ENCODE measurements at places on chromosomes 3 and 15.

GRCh38 chr3:149401212-149401925 is 23.9 kb upstream of the TM4SF1 start:
- ATAC-seq = peak; percentile 93

GRCh38 chr15:67411486-67411885 is 109.4 kb upstream of the C15orf61 start:
- no peak for ATAC-seq

DNA sequence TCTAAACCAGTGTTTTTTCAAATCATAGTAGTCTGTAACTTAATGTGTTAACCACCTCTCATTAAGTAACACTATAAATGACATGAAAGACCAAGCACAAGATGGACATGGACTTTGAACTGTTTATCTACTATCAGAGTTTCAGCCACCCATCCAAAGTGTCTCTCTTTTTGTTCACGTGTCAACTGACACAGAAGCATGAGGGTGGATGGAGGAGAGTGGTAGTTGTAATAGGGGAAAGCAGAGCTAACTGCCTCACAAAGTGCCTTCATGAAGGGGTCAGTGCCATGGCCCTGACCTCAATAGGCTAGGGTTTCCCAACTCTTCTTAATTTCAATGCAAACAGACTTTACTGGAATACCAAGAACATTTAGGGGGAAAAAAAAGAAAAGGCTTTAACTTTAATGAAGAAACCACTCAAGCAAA is 32.1 kb upstream of the TRPM7 start:
- ATAC-seq = no peak

DNA sequence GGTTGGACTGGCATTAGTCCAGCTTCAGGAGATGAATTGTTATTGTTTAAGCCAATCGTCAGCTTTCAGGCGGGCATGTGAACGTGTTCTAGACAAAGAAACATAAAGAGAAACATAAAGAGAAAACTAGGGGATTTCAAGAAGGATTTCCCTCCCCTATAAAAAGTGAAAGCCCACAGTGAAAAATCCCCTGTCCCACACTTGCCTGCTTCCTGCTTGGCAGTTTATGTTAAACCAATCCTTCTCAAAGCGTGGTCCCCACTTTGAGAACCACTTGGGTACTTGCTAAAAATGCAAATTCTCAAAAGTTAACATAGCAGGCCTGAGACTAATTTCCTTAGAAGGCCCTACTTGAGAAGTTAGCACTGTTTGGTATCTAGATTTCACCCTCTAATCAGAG is 293.0 kb upstream of the SOX14 start:
- no peak for ATAC-seq

- ATAC-seq = peak; percentile 54
Observed at GRCh38 chr15:69719527-69720240, 267.1 kb downstream of the RPLP1 start.

DNA sequence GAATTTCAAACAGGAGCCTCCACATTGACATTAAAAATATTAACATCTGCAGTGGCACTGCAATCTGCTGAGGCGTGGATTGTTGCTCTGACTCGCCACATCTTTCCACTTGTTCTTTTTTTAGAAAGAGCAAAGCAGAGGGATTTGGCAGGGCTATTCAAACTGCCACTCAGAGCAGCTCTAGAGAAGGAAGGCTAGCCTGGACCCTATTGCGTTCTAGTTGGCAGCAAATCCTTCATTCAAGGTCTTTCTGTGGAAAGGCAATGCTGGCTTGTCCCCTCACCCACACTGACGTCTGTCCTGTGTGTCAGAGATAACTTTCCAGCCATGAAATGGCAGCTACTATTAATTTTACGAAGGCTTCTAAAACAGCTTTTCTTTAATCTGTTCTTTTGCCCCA is 483.2 kb upstream of the SGO1 start:
- no peak for ATAC-seq

GRCh38 chr3:98761643-98762229 is 1.4 kb upstream of the ST3GAL6 start:
- ATAC-seq = no peak

- no peak for ATAC-seq
Observed at GRCh38 chr3:30401971-30402370, 204.4 kb upstream of the TGFBR2 start.

DNA sequence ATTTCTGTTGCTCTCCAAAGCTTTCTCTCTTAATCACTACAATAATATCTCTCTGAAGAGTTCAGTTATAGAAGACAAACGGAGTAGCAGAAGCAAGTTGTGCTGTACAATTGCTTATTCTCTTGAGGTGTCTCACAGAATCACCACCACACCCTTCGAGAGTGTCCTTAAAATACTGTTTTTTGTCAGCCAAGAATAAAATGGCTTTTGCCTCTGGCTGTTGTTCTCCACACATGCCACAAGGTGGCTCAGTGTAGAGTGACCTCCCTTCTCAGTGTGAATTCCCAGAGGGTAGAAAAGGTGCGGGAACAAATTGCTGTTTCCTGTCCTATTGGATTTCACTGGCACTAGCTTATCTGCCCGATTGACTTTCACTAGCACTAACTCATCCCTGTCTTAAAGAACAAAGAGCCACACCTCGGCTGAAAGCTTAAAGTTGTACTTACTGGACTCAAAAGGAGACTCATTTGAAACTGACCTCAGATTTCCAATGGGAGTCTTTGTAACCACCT is 134.2 kb upstream of the SATB1 start:
- ATAC-seq = peak; percentile 89

DNA sequence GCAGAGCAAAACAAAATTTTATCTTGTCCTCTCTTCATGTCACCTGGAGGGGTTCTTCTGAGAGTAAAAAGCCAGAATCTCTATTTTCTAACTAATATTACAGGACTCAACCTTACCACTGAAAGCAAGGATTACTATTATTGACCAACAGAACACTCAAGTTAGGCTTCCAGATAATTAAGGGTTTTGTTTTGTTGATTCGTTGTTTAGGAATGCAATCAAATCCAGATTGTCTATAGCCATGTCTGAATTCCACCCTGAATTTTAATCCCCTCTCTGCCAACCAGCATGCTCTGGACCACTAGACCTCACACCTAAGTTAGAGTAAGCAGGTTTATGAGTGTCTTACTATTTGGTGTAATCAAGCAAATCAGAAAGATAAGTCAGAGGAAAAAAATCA is 90.7 kb downstream of the PEAK1 start:
- ATAC-seq = no peak

- ATAC-seq = no peak
Observed at GRCh38 chr3:54573858-54574257, 354.0 kb downstream of the LRTM1 start.

DNA sequence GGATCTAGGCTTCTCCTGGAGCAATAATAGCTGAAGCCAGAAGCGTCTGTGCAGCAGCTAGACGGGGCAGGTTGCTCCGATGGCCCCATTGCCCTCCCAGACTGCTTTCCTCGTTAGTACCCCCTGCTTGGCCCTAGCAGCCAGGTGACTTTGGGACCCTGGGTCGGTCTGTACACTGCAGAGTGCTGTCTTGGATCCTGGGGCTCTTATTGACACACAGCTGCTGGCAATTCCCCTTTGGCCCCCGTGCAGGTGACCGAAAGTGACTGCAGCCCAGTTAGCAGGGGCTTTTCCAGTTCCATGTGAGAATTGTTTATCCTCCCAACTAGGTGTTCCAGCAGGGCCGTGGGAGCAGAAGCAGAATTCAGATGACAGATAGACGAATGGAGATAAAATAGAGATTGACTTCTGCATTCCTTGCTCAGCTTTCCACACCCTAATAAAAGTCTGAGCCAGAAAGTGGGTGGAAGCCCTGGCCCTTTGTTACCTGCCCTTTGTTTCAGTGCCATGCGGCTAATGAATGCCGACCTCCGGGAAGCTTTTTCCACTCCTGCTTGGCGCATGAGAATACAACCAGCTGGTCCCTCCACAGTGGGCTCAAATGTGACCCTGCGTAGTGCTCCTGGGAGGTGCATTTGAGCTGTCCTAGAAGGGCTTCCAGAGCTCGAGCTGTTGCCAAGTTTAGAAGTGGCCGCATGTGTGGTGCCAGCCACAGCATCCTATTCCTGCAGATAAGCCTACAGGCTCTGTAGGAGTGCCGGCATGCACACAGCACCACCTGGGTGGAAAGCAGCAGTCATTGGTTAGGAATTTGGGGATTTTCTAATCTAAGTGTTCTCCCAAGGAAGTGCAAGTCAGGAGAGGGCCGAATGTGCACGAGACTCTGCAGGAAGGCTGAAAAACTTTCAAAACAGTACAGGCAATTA is 94.4 kb downstream of the SLCO3A1 start:
- peak; percentile 45 for ATAC-seq

DNA sequence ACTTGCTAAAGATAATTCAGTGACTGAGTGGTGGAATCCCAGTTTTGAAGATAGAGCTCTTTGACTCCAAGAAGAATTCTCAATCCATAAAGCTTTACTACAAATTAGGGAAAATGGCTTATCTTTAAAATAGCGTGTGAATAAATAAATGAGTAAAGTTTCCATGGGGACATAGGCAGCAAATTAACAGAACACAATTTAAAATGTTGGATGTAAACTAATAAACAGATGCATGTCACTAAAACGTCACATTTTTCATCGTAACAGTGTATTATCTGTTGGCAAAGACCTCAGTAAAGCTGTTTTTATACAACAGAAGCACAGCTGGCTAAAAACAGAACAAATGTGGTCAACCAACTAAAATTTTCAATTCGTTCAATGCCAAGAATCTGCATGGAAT is 913.9 kb upstream of the CFAP20DC start:
- no peak for ATAC-seq

- no peak for ATAC-seq
Observed at GRCh38 chr3:45554006-45554666, 40.4 kb upstream of the LIMD1 start.

DNA sequence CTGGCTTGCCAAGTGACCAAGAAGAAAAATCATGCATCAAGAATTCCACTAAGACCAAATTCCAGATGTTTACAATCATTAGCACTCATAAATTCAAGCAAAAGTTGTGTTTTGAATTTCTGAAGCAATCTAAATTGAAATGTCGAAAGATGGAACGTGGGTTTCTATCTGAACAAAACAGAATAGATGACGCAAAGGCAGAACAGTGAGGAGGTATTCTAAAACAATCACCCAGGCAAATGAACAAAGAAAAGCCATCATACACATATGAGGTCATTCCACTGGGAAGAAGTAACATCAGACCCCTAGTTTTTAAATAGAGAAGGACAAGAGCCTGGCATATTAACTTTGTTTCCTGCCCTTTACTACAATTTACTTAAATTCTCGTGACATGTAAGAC is 58.0 kb downstream of the MCF2L2 start:
- ATAC-seq = no peak

- no peak for ATAC-seq
Observed at GRCh38 chr3:56536735-56537134, 20.2 kb upstream of the CCDC66 start.

DNA sequence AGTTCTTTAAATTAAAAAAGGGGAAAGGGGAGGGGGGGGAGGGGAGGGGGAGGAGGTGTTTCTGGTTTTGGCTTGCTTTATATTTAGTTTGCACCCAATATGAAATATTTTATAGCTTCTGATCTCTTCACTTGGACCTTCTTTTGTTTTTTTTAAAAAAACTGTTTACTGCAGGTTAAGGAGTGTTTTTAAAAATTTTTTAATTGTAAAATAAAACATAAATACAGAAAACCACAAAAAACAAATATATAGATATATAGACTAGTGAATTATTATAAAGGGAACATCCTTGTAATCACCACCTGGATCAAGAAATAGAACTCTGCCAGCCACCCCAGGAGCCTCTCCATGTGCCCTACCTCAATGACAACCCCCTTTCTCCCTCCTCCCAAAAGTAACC is 861 bp upstream of the MYLK start:
- no peak for ATAC-seq

All from esophagus mucosa (tissue), 1 donor.